Liver (tissue), 10 donors: ENCODE measurements at places on chromosomes 7 and 10.
A peak's percentile ranks its signal among the peaks of the same experiment; 100 is the strongest.

- DNase-seq: no peak
These were observed 92.1 kb downstream of the SIRT1 start for GRCh38 chr10:67976292-67977245.

DNA sequence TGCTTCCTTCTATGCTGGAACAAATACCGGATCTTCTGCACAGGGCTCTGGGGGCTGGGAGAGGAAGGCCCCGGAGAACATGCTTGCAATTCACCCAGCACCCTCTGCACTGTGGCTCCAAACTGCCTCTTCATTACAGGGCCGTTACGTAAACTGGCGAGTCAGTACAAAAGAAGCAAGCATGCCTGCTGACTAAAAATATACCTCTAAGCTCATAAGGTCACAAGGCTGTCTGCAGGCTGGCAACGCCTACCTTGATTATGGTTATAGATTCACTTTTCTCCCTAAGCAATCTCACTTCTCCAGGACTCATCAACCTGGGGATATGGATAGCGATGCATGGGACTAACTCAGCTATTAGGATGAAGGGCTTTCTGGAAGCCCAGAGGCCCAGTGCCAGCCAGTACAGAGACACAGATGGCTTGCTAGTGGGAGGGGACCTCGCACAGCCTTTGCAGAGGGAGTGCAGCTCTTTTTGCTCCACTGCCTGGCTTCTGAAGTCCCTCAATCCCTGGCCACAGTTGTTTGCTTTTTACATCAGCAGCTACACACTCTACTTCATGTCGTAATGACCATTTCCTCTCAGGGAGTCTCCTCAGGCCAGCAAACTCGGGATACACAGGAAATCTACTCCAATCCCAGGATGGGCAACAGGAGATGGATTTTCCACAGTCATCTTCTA is 96.1 kb downstream of the SH3PXD2A start:
- DNase-seq: no peak

DNA sequence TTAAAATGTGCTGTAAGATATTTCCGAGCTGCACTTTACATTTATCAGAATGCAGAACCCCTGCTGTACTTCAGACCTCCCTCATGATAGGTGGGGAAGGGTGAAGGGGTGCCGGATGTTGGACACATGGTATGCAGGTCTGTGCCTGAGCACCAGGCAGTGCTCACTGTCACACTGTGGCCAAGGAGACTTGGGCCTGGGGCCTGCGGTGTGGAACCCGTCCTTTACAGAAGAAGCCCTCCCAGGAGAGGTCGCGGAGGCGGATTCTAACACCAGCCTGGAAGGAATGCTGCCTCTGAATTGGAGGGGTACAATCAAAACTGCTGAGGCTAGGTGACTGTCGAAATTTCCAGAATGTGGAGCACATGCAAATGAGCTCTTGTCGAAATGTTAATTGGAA is 34.5 kb downstream of the DNAJB6 start:
- DNase-seq: no peak

- DNase-seq: no peak
These were observed 33.6 kb downstream of the ZNF22 start for GRCh38 chr10:45034301-45034700.

DNA sequence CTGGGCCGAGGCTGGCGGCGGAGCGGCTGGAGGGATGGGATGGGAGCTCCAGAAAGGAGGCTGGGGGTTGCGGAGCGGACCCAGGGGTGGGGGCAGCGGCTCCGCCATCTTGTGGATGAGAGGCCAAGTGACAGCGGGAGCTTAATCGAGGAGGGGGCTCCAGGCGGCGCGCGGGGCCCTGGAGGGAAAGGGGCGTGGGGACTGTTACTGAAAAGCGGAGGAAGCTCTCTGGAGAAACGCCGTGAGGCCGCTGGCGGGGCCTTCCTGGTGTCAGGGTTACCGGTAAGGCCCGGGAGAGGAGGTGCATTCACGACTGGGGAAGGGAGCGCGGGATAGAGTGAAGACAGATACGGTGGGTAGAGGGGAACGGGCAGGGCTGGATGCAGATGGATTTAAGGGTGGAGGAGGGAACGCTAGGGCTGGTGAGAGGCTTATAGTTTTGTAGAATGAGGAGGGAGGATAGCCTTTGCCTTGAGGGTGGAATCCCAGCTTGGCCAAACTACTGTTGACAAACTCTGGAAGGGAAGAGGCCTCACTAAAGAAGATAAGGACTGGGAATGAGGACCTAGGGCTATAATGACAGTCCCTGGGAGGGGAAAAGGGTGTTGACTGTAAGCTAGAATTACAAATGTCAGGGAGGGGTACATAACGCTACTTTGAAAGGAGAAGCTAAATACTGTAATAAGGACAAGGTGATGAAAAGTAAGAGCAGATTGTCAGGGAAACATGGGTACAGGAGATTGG is 535 bp downstream of the BTRC start:
- peak; percentile 60 for DNase-seq

GRCh38 chr10:73992899-73993788 is 4.8 kb upstream of the VCL start:
- no peak for DNase-seq

GRCh38 chr7:130275826-130276297 is 9.2 kb downstream of the CPA2 start:
- no peak for DNase-seq

- no peak for DNase-seq
These were observed 287.1 kb downstream of the WDR11 start for GRCh38 chr10:121138112-121138860.

GRCh38 chr7:113945018-113945938 is 26.5 kb upstream of the PPP1R3A start:
- no peak for DNase-seq

GRCh38 chr10:20288060-20288459 is 471.8 kb downstream of the PLXDC2 start:
- DNase-seq: no peak

- no peak for DNase-seq
These were observed 410.8 kb downstream of the MDFIC start for GRCh38 chr7:115332691-115333090.

DNA sequence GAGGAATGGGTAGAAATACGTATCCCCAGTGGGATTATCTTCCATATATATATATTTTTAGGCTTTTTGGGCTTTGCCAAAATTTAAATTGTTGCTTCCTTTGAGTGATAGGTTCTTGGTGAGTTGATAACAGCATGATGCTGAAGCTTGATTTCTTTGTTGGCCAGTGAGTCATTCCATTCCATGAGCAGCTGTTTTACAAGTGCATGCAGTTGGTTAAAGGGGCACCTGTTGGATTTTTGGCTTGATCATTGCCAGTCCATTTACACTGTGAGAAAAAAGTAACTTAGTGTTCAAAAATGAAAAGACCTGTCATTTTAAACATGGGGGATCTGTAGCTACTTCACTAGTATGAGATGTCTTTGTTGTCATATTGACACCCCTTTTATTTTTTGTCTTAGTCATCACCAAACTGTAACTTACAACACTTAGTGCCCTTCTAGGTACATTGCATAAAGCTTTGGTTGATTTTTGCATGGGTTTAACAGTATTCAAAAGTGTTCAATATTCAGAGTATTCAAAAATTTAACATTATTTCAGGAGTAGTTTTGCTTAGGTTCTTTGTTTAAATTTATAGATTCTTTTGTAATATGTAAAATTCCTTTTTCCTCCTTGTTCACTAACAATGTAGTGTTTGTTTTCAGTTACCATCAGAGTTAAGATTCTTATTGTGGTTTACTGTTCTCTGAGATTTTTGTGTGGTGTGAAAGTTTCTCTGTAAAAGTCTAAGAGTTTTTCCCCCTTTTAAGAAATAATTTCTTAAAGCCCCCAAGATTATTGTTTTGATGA is 8.8 kb downstream of the AKAP9 start:
- DNase-seq: no peak

DNA sequence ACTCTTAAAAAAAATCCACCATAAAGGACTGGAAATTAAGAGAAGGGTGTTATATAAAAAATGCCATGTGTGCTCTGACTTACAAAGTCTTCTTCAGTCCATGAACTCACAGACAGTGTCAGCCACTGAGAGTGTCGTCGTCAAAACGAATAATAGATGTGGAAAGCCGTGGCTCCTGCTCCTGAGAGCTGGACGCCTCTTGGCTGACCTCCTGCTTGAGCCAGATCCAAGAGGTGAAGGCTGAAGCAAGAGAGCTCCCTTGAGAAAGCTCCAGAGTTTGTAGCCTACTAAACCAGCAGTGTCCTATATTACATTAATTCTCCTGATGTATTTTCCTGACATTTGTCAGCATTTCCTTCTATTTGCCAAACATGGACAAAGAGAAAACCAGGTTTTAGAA is 234.3 kb upstream of the C7orf33 start:
- DNase-seq: no peak

DNA sequence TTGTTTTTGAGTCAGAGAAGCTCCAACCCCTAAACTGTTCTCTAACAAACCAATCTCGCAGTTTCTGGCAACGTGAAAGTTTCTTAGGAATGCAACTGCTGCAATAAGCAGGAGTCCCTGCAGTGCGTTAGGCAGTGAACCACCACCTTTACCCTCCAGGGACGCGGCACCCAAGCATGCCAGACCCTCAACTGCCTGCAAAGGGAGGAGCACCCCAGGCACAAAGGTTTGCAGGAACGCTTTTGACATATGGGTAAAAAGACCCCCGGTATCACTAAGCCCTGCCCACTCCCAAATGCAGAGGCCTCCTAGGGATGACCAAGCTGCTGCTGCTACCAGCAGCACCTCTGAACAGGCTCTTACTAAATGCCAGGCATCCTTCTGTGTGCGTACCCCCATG is 4.7 kb downstream of the TBRG4 start:
- no peak for DNase-seq

- DNase-seq: no peak
These were observed 239.1 kb downstream of the SKAP2 start for GRCh38 chr7:26625286-26625685.

- DNase-seq: no peak
These were observed 12.5 kb upstream of the DDIT4 start for GRCh38 chr10:72260976-72261783.

- DNase-seq: no peak
These were observed 523.9 kb downstream of the SUGCT start for GRCh38 chr7:40658729-40659128.

DNA sequence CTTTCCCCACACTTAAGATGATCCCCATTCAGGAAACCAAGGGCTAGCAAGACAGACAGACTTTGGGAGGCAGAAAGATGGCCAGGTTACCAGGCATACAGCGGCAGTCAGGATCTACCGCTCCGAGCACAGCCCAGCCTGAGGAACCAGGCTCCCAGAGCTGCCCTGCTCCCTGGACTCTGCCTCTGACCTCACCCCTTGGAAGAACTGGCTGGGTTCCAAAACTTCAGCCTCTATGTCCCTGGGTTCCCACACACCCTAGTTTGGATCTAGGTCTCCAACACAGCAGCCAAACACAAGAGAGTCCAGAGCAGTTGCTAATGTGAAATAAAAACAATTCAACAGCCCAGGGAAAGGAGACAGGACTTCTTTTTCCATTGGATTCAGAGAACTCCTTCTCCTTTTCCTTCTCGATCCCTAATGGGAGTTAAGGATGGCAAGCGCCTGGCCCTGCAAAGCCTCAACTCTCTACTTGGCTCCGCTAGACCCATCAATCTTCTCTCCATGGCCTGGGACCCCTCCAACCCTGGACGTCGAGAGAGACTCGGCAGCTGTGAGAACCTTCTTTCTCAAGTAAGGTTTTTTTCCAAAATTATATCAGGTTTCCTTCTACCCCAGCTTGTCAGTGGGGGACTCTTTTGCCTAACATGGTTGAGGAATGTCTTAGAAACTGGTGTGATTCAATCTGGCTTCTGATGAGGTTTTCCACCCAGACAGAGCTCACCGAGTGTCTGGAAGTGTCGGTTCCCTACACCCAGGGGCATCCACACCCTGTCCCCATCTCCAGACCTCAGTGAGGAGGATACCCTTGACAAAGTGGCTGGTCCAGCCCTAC is 219.6 kb downstream of the KCNMA1 start:
- DNase-seq: no peak

DNA sequence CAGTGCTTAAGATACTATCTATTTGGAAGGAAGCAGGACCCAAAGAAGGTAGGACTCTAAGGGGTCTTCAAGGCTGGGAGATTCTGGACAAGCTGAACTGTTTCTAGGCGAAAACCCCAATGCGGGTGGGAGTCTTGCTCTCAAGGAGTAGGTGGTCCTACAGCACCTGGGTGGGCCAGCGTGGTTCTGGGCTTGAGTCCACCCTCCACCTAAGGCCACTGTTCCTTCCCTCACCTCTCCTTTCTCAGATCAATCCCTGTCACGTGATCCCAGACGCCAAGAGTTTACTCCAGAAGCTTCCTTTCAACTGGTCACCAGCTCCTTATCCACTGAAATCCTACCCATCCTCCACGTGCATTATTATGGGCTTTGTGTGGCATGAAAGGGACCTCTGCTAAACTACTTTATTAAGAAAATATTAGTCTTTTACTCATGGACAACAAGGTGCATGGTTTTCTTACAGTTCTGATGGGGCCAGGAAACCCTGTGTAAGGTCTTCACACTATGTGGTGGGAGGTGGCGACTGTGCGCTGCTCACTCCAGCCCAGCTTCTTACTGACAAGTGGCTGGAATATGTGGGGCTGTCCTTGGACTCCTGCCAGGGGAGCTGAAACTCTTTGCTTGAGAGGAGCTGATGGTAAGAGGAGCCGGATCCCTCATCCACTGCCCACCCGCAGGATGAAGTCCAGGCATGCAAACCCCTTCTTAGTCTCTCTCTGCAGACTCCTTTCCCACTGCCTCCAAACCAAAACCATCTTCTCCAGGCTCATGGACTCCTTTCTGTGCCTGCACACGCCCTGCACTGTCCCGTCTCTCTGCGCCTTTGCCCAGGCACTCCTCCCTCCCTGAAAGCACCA is 1.6 kb downstream of the ZNF746 start:
- peak; percentile 74 for DNase-seq

GRCh38 chr10:132708936-132709335 is 77.0 kb downstream of the NKX6-2 start:
- DNase-seq: no peak

- no peak for DNase-seq
These were observed 107.1 kb upstream of the TMEM106B start for GRCh38 chr7:12103948-12104347.

- DNase-seq: no peak
These were observed 9.5 kb upstream of the TSGA13 start for GRCh38 chr7:130695840-130696239.
